ENCODE measurements at places on chromosomes 2 and 18.

GRCh38 chr2:225104971-225105370, 62.7 kb upstream of the DOCK10 start:
- no peak for DNase-seq

DNA sequence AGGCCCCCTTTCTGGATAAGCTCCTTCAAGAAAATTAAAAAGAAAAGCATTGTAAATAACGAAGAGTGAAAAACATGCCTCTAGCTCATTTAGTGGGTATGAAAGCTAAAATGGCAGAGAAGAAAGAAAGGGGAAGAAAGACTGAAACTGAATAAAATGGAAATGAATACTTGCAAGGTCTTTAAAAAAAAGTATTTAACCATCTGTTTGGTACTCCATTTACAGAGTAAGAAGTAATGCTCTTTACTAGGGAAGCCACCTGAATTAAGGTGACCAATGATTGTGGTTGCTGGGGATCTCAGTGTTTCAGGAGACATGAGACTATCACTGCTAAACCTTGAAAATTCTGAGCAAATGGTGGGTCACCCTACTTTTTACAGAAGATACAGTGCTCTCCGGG, 17.7 kb upstream of the ARL5A start:
- no peak for DNase-seq

GRCh38 chr2:217203086-217203485, 343.2 kb upstream of the TNP1 start:
- no peak for DNase-seq

- DNase-seq, result no peak
Observed at GRCh38 chr2:233240897-233241296, 10.6 kb upstream of the ATG16L1 start.

GRCh38 chr2:188279093-188279445, 12.6 kb upstream of the GULP1 start:
- no peak for DNase-seq

DNA sequence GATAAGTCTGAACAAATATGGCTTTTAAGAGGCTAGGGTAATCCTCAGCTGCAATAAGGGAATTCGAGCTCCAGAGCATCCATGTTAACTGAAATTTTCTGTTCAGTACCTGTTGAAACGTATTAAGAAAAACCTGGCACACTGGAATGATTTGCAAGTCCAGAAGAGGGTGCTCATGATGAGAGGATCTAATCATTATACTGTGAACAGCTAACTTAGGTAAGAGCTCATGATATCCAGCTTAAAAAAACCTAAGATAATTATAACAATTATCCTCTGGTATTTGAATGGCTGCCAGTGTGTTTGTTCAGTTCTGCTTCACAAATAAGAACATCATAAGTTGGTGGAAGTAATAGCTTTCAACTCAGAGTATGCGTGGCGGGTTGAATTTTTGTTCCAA, 1118.3 kb upstream of the DDX18 start:
- no peak for DNase-seq

DNA sequence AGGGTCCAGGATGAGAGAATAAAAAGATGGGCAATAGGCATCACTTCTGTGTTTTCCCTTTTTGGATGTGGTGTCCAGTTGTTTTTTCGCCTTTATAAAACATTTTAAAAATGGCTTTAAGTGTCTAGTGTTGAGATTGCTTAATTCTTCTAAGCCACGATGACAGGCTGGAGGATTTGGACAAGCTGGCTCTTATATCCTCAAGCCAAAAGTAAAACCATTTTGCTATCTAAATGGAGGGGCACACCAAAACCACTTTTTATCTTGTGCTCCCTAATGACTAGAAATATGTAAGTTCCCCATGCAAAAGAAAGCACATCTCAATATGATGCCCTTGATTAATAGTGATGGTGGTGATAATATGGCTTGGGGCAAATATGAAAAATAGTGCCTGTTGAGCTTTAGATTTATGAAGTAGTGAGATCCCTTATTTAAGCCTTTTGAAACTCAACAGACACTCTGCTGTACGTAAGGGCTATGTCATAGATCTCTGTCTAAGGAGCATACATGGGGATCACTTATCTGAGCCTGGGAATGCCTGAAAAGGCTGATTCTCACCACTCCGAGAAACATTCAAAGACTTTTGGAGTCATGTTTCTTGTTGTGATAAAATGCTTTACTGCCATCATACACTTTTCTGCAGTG, 185.5 kb downstream of the KCNS3 start:
- DNase-seq, result no peak

DNA sequence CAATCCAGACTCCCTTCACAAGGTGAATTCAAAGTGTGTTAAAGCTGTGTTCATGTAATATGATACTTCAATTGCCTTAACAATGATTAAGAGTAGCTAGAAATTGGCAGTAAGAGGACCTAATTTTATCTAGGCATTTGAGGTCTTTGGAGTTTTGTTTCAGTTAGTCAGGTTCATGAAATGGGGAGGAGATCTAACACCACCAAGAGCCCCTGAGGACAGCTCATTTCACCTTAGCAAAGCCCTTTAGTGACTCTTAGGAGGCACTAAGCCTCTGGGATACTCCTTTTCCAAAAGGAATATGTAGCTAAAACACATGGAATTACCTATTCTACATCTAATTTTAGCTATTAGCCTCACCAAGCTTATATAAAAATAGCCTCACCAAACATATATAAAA, 716.5 kb upstream of the RAB6C start:
- DNase-seq, result no peak

GRCh38 chr2:200786826-200787225, 24.9 kb upstream of the BZW1 start:
- peak; percentile 97 for DNase-seq

GRCh38 chr2:134174711-134175110, 79.2 kb upstream of the MGAT5 start:
- DNase-seq, result no peak

- DNase-seq, result peak; percentile 99
Observed at GRCh38 chr2:208265801-208266552, at the start of gene PIKFYVE. Gene PIKFYVE (plus strand): TSS chr2:208266255. CDS start chr2:208271520, 5,265 bp downstream.

- peak; percentile 69 for DNase-seq
Observed at GRCh38 chr2:219495531-219496122, 3.1 kb upstream of the GMPPA start.

GRCh38 chr2:160388464-160389263, 104.9 kb downstream of the RBMS1 start:
- DNase-seq, result peak; percentile 54

- DNase-seq, result no peak
Observed at GRCh38 chr2:198106621-198107385, 302.4 kb downstream of the PLCL1 start.

DNA sequence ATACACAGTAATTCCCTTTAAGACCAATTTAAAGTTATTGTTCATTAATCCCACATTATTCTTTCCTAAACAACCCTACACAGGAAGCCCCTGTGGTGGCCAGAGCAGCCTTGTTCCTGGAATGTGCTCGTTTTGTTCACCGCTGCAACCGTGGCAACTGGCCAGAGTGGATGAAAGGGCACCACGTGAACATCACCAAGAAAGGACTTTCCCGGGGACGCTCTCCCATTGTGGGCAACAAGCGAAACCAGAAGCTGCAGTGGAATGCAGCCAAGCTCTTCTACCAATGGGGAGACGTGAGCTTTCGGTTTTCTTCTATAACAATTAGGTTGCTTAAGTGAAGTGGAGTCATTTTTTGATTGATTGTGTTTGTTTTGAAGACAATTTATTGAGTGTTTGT, 101.0 kb downstream of the UNC80 start:
- DNase-seq, result peak; percentile 14

- DNase-seq, result peak; percentile 51
Observed at GRCh38 chr2:27596627-27597026, 13.8 kb downstream of the ZNF512 start.

DNA sequence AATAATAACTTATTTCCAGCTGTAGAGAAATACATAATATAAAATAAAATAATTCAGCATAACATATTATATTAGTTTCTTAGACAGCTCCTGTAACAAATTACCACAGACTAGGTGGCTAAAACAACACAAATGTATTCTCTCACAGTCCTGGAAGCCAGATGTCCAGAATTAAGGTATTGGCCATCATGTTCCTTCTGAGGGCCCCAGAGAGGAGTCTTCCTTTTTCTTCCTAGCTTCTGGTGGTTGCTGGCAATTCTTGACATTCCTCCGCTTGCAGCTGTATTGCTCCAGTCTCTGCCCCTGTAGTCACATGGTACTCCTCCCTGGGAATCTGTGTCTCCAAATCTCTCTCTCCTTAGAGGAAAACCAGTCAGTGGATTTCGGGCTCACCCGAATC, 146.8 kb downstream of the RBM43 start:
- DNase-seq, result peak; percentile 5

- DNase-seq, result no peak
Observed at GRCh38 chr18:65934874-65935273, 184.1 kb downstream of the CDH7 start.

DNA sequence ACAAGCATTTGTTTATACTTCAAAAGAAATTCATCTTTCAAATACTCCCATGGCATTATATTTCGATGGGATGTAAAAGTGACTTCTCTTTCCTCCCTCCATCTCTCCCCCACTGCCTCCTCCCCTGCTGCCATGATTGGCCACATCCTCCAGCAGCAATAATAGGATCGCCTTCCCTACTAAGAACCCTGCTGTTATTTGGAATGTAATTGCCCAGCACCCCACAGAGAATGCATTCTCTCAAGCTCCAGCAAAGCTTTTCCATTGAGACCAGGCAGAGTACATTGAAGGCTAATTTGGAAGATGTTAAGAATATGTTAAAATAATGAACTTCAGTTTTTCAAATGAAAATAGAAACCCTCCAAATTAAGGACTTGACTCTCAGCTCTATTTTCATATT, 375.4 kb upstream of the ACVR2A start:
- DNase-seq, result no peak

GRCh38 chr2:111239581-111240249, 119.0 kb downstream of the BCL2L11 start:
- DNase-seq, result no peak

DNA sequence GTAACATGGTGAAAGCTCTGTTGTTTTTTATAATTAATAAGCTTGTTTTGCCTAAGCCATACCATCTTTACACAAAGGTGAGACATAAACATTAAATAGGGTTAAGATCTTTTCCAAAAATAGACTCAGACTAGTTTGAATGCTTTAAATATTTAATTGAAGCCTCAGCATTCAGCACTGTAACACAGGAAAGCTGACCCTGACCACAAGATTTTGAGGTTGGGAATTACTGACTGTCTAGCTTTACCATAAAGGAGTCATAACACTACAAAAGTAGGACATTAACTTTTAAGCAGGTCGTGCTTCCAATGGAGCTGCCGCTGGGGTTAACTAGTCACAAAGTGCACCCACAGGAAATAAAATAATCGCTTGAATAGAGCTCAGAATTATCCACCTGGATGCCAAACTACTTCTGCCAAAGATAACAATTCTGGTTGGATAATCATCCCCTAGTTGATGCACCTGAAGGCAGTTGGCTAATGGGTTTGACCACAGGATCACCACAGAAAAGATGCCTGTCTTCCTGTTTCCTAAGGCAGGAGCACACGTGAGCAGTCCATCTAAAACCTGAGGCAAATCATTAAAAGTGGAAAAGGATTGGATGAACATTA, 106.2 kb downstream of the COBLL1 start:
- no peak for DNase-seq

- no peak for DNase-seq
Observed at GRCh38 chr2:96477458-96477857, 27.7 kb downstream of the NEURL3 start.

DNA sequence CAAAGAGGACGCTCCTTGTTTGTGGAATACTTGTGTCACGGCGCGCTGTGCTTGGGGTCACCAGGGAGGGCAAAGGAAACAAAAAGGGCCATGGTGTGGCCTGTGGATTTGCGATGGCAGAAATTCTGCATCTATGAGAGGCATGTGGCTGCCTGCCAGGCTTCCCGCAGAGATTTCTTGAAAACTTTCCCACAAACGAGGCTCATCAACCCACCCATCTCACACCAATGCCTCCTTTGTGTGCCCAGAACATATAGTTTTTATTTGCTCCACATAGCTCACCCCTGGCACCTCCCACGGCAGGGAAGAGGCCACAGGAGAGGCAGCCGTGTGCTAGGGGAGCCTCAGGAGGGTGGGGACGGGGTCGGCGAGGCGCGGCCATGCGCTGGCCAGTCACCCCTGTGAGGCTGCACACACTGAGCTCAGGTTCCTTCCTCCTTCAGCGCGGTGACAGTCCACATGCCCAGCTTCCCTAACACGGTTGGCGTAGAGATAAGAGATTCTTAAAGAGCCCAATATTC, 100.3 kb downstream of the MBP start:
- no peak for DNase-seq

DNA sequence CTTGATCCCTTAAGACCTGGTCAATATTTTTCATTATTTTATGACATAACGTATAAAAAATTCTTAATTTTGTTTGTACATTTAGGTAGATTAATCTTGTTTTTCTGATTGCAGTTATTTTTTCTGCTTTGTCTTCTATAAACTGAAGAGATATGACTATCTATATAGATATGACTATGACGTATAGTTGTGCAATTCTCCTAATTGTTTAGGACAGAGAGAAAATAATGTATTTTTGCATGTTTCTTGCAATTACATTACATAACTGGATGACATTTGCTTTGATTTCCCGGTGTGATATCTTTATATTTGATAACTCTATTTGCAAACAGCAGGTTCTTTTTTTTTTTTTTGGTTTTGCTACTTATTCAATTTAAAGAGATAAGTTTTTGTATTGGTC, 310.2 kb upstream of the REG3G start:
- DNase-seq, result no peak

DNA sequence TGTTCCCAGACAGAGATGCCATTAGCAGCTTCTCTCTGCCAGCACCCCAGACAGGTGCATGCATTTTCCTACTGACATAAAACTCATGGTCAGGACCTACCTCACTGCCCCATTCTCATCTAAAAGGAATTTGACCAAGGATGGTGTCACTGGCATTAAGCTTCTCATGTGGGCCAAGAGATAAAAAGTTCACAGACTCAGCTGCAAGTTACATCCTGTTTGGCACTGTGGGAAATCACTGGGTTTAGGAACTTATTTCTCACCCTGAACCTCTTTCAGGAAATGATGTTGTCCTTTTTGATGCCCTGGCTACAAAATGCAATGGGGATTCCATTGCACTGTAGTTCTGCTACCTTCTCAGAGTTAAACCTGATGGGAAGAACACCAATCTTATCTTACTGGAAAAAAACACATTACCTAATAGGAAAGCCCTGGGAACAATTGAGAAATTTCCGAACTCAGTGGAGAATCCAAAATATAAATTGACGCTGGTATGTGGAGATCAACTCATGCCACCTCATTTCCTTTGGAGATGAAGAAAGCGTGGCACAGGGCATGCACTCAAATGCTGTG, 252.1 kb upstream of the COPS8 start:
- DNase-seq, result peak; percentile 68

- peak; percentile 27 for DNase-seq
Observed at GRCh38 chr2:27262379-27263286, at the start of gene SLC30A3. Gene SLC30A3 (minus strand): TSS chr2:27263047. CDS start chr2:27262906, 141 bp downstream.

DNA sequence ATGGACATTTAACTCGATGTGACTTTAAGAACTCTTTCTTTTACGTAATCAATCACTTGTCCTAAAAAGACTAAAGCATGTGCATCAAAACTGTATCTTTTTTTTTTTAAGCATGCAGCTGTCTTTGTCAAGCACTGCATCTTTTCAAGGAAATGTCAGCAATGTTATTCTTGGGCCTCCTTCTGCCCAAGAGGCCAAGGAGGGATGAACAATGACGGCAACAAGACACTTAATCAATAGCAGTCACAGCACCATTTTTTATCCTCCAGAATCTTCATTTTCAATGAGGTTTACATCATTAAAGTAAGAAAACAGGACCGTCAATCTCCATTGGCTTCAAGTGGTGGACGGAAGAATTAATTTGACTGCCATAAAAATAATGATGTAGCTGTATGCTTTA, 253.8 kb downstream of the AFF3 start:
- DNase-seq, result no peak

GRCh38 chr2:128169497-128169896, 78.5 kb downstream of the UGGT1 start:
- DNase-seq, result peak; percentile 86
